ENCODE measurements at places on chromosomes 4 and X. TPM values are rescaled to one million over a fixed set of nuclear protein-coding genes. Genes with fewer than 3 reads are reported as not detected.

Gene MAGEB10
- not detected for total RNA-seq

GRCh38 chr4:54447304-54447703 lies 210.5 kb upstream of the KIT start:
- H3K27me3 ChIP-seq: no peaks in the 10 kb centered on the region
- no peaks in the 10 kb centered on the region for H3K4me1 ChIP-seq
- DNase-seq: no peak

- no peaks in the 10 kb centered on the region for H3K36me3 ChIP-seq
- no peak overlapping the region for H3K4me3 ChIP-seq
- H3K27ac ChIP-seq: no peak overlapping the region
- no peaks in the 10 kb centered on the region for H3K27me3 ChIP-seq
These were observed 90.5 kb upstream of the RAPGEF2 start for GRCh38 chr4:159012381-159012780.

DNA sequence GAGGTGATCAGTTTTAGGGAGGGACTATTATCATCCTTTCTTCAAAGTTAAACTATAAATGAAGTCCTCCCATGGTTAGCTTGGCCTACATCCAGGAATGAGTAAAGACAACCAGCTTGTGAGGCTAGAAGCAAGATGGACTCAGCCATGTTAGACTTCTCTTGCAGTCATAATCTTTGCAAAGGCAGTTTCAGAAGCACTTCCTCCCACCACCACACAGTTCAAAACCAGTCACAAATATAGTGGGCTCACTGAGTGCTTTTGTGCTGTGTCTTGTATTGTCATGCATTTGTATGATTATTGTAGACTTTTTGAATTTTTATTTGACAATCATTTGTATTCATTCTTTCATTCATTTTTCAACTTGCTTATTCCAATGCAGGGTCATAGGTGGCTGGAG lies 204.5 kb downstream of the ZNF674 start:
- no peaks in the 10 kb centered on the region for H3K27me3 ChIP-seq
- no peaks in the 10 kb centered on the region for H3K4me1 ChIP-seq
- H3K27ac ChIP-seq: no peak overlapping the region
- H3K36me3 ChIP-seq: no peaks in the 10 kb centered on the region
- no peak overlapping the region for H3K4me3 ChIP-seq

Gene RP2
- 23.2 TPM for total RNA-seq

DNA sequence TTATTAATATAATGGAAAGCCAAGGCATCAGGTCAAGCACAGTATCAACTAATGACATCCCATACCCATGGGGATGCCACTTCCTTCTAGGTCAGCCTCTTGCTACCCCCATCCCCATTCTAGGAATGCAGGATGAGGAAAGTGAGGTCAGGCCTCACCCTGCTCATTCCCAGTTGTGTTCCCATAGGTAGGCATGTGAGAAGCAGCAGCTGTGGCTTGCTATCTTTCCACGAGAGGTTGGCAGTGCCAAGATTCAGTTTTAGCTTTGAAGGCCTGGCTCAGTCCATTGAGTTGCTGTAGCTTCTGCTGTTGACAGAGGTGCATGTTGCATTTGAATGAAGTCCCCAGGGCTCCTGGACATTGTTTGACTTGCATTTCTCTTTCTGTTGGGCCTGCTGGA lies 15.5 kb downstream of the LONRF3 start:
- DNase-seq: no peak
- no peak overlapping the region for H3K4me3 ChIP-seq
- H3K36me3 ChIP-seq: no peaks in the 10 kb centered on the region
- H3K4me1 ChIP-seq: no peaks in the 10 kb centered on the region
- H3K27me3 ChIP-seq: no peaks in the 10 kb centered on the region

DNA sequence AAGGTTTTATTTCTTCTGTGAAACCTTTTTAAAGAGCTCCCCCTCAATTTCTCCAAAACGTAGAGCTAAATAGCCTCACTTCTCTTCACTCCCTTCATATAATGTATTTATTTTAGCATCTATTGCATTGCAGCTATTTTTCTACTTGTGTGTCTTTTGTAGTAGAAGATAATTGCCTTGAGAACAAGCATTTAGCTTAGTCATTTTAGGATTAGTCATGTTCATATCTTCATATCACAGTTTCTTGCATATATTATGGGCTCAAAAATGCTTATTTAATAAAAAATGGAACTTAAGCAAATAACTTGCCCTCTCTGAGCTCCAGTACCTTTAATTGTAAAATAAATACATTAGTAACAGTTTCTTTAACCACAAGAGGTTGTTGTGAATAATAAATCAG lies 72.1 kb upstream of the SPANXC start:
- H3K36me3 ChIP-seq: no peaks in the 10 kb centered on the region
- no peak for DNase-seq
- H3K4me3 ChIP-seq: no peak overlapping the region

GRCh38 chr4:86939729-86940575 lies 5.1 kb downstream of the AFF1 start:
- peaks cover 33% of the 10 kb centered on the region for H3K4me1 ChIP-seq
- no peak overlapping the region for H3K4me3 ChIP-seq
- H3K36me3 ChIP-seq: no peaks in the 10 kb centered on the region

GRCh38 chrX:137040113-137040794 lies 6.5 kb upstream of the GPR101 start:
- no peak overlapping the region for H3K4me3 ChIP-seq
- DNase-seq: no peak
- no peaks in the 10 kb centered on the region for H3K36me3 ChIP-seq
- peaks cover 33% of the 10 kb centered on the region for H3K27me3 ChIP-seq
- H3K4me1 ChIP-seq: no peaks in the 10 kb centered on the region

DNA sequence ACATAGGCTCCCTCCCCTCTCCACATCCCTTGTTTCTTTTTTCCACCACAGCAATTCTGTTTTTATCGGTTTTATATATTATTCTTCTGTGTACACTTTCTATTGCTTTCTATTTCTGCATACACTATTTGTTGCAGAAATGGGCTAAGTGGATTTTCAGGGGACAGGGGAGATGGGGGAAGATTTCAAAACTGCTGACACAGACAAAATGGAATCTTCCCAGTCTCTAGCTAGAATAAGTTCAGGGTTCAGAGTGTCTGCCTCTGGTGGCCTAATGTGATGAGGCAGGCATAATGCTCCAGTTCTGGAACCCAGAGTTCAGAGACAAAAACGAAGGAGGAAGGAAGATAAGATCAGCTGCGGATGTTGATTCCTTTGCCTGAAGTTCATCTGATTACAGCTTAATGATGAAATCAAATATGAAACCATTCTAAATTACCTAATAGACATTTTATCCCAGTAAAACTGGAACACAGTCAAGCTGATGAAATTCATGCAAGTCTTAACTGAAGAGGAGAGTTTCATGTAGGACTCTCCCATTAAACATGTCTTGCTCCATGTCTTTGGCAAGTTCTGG lies 447.1 kb downstream of the AFF2 start:
- no peak overlapping the region for H3K4me3 ChIP-seq
- H3K27ac ChIP-seq: no peak overlapping the region
- H3K36me3 ChIP-seq: no peaks in the 10 kb centered on the region
- no peaks in the 10 kb centered on the region for H3K27me3 ChIP-seq

Gene USP11
- 75.3 TPM for total RNA-seq

DNA sequence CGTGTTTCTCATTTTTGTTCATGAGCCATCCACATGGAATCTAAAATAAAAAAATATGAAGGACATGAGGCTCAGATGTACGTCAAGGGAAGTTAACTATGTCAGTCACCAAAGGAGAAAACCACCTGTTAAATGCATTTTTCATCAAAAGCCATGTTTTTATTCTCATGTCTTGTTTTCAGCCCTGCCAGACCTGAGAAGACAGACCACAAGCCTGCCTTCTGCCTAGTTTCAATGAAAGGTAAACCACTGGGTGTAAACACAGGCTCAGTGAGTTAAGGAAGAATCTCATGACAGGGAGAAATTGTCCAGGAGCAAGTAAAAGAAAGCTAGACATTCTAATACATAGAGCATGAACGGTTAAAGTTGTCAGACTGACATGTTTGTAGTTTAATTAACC lies 52.3 kb upstream of the TNIP3 start:
- no peaks in the 10 kb centered on the region for H3K27me3 ChIP-seq
- H3K4me1 ChIP-seq: peaks cover 15% of the 10 kb centered on the region
- no peak for DNase-seq

GRCh38 chr4:40377512-40378365 lies 42.6 kb downstream of the CHRNA9 start:
- H3K4me3 ChIP-seq: no peak overlapping the region
- peak; percentile 48 for DNase-seq
- H3K27ac ChIP-seq: peak overlapping the region; percentile 77
- H3K4me1 ChIP-seq: peaks cover 5% of the 10 kb centered on the region

GRCh38 chrX:130575831-130576389 lies 174.1 kb downstream of the RBMX2 start:
- DNase-seq: peak; percentile 45
- no peaks in the 10 kb centered on the region for H3K27me3 ChIP-seq
- H3K4me1 ChIP-seq: no peaks in the 10 kb centered on the region
- no peaks in the 10 kb centered on the region for H3K36me3 ChIP-seq
- no peak overlapping the region for H3K27ac ChIP-seq

Gene CLIC2
- 2.2 TPM for total RNA-seq

- DNase-seq: no peak
- no peaks in the 10 kb centered on the region for H3K27me3 ChIP-seq
- no peak overlapping the region for H3K27ac ChIP-seq
- no peak overlapping the region for H3K4me3 ChIP-seq
These were observed 28.7 kb downstream of the NLRP2B start for GRCh38 chrX:57651169-57651919.

Data from hepatocyte (in vitro differentiated cells).